ENCODE measurements at places on chromosomes 3 and 15. TPM values are rescaled to one million over a fixed set of nuclear protein-coding genes. Genes with fewer than 3 reads are reported as not detected.
A peak's percentile ranks its signal among the peaks of the same experiment; 100 is the strongest.

DNA sequence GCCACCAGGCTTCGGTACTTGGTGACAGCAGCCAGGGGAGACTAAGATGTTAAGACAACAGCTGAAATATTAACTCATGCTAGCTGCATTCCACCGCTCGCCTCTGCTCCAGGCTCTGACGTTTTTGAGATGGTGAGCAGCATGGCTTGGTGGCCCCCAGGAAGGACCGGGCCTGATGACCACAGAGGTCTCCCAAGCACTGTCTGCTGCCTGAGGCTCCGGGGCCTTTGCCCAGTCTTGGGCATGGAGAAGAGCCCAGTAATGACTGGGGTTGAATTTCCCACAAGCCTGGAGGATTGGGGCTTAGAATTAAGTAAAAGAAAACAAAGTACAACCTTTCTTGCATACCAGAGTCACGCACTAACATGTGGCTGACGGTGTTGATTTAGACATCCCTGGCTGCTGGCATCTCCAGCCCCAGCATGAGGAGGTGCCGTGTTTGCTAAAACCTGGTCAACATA, 243.6 kb upstream of the LYSMD4 start:
- DNase-seq = no peak

- DNase-seq = no peak
Measured at GRCh38 chr3:54906763-54907162, 21.1 kb downstream of the LRTM1 start.

GRCh38 chr3:32138545-32139104, 32.2 kb downstream of the GPD1L start:
- DNase-seq = no peak

DNA sequence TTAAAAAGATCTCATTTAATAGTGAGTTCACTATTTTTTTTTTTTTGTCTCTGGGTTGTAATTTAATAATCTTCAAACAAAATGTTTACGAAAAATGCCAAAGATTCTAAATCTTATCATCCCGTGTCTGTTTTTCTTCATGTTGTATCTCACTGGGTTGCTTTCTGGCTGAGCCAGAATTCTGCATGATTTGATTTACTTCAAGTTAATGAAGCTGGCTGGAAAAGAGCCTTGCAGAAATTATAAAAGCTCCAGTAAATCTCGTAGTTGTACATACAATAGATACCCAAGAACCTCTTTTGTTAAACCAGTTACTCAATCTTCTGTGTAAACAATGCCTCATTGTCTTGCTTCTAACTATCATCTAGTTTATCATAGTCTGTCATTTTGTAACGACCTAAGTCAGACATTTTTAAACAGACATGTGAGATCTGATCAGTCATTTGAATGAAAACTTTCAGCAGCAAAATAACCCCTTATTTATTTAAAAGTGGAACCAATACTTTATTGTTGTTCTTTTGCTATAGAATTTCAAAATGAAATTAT, 249.0 kb downstream of the MCTP2 start:
- DNase-seq = peak; percentile 25

DNA sequence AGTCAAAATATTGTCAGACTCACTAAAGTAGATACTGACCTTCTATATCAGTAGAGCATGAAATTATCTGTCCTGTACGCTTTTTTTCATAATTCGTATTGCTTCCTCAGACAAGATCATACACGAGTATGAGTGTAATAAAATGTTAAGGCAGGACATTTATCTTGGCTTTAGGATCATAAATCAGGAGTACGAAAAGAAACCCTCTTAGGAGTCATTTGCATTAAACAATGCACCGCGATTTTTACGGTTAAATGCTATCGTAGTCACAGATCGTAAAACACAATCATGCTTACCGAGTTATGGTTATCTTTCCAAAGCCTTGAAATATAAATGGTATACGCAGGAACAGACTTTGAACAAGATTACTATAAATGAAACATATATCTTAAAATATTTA, 510.3 kb upstream of the ROBO1 start:
- DNase-seq = no peak

The DISP2 gene
- 0.65 TPM for total RNA-seq

The IDH2 gene
- total RNA-seq = 92.7 TPM
